ENCODE measurements at places on chromosomes 5 and 9. TPM values are rescaled to one million over a fixed set of nuclear protein-coding genes. Genes with fewer than 3 reads are reported as not detected.

Gene ACSL6
- 1.5 TPM for total RNA-seq

Gene IRX1
- total RNA-seq, result not detected

Gene TLN1
- total RNA-seq, result 539 TPM

Gene OLFML2A
- not detected for total RNA-seq

GRCh38 chr5:142758062-142758795, 11.9 kb upstream of the ARHGAP26 start:
- no peak for DNase-seq

- no peak for DNase-seq
These were observed 34.0 kb upstream of the FGF1 start for GRCh38 chr5:142719836-142720370.

- no peak for DNase-seq
These were observed 334.1 kb downstream of the RFX3 start for GRCh38 chr9:3191715-3192114.

- no peak for DNase-seq
These were observed 784 bp upstream of the MSANTD3 start for GRCh38 chr9:100426189-100426529.

- DNase-seq, result no peak
These were observed 68.9 kb downstream of the COL27A1 start for GRCh38 chr9:114224247-114224610.

- no peak for DNase-seq
These were observed 47.1 kb upstream of the C5orf47 start for GRCh38 chr5:173941758-173942401.

GRCh38 chr9:76521906-76522305, 62.9 kb downstream of the GCNT1 start:
- DNase-seq, result no peak

DNA sequence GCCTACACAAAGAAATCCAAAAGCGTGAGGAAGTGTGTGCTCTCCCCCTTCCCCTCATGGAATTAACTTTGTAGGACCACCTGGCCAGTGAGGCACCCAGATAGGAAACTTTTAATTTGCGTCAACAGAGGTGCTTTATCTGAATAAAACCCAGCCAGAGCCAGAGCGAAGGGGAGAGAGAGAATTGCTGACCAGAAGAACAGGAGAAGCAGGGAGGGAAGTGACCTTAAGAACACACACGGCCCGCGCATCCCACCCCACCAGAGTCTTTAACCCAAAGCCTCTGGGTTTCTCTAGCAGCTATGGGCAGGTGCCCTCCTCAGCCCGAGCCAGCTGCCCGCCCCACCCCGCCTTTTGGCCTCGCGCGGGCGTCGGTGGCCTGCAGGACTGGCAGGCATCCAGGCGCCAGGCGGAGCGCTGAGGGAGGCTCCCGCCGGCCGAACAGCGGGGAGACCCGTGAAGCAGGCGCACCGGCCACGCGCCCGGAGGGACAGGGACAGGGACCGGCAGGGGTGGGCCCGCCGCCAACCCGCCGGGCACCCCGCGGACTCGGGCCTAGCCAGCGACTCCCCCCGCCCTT, 580 bp downstream of the ERAP1 start:
- DNase-seq, result peak; percentile 77

DNA sequence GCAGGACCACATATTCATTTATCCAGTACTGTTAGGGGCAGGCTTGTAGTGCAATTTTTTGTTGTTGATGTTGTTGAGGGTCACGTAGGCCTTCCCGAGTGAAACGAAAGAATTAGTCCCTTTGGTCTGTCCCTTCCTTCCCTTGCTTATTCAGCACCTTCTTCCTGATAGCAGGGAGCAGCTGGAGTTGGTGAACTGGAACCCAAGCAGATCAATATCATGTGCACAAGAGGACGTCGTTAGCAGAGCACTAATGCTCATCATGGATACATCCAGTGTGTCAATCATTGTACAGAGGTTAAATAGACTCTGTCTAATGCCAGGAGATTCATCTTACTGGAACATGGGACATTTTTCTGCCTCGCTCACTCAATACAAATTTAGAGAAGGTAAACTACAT, 33.0 kb upstream of the MAP1B start:
- no peak for DNase-seq

DNA sequence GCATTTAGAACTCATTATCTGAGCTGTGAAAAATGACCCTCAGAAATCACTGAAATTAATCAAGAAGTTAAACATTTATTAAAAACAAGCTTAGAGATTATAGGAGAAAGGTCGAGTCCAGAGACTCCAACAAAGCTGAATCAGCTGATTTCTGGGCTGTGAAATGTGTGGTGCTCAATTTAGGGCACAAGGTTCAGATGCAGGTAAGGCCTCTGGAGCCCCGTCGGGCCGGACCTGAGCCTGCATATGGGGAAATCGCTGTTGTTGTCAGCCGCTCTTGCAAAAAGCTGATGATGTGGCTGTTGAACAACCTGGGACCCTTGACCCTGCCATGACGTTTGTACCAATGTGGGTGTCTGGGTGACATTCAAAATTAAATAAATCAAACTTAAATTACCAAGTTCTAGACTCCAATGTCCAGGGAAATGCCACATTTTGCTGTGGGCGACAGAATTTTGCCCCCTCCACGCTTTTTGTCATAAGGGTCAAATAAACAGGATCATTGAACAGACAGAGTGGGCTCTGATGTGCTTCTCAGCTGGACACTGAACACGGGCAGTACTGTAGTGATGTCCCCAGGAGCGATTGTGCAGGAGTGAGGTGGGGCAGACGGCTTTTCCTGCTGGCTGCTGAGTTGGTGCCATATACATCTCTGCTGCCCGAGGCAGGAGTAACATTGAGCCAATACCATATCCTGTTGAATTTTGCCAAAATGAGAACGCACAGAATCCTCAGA, 27.2 kb upstream of the FBP1 start:
- no peak for DNase-seq

DNA sequence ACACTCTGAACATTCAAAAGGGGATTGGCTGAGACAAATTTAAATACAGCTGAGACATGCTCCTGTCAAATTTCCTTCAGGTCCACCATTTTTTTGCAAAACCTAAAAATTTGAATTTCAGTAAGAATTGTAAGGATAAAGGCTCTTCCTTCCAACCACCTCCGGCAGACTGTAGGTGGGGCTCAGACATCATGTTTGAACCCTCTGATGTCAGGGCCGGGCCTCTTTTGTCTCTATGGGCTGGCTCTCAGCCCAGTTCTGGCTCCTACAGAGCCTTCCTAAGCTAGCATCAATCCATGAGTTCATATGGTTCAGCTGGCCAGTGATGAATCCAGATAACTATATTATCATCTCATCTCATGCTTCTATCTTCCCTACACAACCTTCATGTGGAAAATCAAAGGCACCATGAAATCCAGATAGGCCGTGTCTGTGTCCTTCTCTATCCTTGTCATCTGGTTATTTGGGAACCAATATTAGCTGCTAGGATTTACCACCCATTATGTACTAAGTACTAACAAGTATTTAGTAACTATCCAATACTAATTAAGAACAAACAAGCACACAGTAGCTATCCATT, 44.2 kb downstream of the NIPSNAP3B start:
- DNase-seq, result no peak

GRCh38 chr5:171313481-171314206, 4.6 kb downstream of the TLX3 start:
- DNase-seq, result no peak

GRCh38 chr5:31463351-31463750, 68.5 kb downstream of the DROSHA start:
- no peak for DNase-seq

DNA sequence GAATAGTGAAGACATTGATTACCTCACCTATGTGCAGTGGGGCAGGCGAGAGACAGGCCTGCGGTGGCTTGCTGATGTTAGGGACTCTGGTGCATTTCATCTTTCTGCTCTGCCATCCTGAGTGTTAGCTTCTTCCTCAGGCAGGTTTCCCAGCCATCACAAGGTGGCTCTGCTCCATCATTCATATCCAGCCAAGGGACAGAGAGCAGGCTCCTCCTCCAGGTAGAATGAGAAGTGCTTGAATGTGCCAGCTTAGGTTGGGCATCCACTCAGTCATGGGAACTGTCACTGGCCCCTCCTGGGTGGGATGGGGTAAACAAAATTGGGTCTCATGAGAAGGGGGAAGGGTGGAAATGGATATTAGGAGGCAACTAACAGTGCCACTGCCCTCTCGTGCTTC, 24.8 kb downstream of the GPR107 start:
- DNase-seq, result no peak

DNA sequence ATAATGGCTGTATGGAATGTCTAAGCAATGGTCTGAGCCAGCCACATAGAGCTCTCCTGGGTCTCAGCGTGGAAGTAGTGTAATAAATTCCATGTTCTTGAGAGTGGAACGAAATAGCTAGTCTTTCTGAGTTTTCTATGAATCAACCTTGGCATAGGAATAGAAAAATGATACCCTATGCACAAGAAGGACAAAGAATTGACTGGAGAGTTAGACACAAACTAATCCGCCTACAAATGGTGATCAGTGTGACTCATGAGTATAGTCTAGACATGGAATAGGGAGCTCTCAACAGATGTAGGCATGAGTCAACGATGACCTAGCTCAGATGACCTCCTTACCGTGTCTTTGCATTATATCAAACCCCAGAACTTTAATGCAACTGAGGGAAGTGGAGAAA, 256.8 kb upstream of the GRIN3A start:
- no peak for DNase-seq

GRCh38 chr9:116365056-116365471, 211.5 kb downstream of the PAPPA start:
- no peak for DNase-seq

- no peak for DNase-seq
These were observed 186.2 kb downstream of the DCP2 start for GRCh38 chr5:113162770-113163169.

DNA sequence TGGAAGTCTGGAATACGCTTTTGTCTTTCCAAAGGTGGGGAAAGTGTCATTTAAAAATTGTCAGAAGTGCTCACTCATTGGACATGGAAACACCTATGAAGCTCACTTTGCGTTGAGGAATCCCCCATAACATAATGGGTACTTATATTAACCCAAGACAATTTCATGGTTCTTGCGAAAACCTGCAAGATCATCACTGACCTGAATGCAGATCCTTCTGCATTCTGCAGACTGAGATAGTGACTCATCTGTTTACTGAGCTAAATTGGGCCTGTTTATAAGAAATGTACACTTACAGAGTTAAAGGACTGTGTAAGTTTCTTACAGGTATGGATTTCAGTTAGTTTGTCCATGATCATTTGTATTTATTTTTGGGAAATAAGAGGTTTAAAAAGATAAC, 153.0 kb downstream of the HMHB1 start:
- DNase-seq, result no peak

GRCh38 chr9:101427957-101428655, 7.5 kb downstream of the ALDOB start:
- DNase-seq, result no peak
